ENCODE measurements at places on chromosomes 12 and 14. TPM values are rescaled to one million over a fixed set of nuclear protein-coding genes. Genes with fewer than 3 reads are reported as not detected.

DNA sequence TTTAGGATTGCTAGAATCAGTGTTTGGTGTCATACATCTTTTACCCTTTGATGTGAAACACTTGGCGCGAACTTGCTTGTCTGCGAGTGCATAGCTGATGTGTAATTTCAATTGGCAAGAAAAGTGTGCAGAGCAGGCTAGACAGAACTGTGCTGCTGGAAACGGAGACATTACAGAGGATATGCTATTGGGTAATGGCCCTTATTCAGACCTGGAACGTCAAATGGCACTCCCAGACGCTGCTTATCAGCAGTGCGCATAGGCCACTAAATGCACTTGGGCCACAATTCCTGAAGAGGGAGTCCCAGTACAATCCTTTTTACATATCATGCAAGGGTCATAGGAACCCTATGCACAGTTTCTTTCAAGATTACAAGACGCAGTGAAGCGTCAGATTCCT lies 15.7 kb upstream of the SLC10A1 start:
- no peak for DNase-seq

DNA sequence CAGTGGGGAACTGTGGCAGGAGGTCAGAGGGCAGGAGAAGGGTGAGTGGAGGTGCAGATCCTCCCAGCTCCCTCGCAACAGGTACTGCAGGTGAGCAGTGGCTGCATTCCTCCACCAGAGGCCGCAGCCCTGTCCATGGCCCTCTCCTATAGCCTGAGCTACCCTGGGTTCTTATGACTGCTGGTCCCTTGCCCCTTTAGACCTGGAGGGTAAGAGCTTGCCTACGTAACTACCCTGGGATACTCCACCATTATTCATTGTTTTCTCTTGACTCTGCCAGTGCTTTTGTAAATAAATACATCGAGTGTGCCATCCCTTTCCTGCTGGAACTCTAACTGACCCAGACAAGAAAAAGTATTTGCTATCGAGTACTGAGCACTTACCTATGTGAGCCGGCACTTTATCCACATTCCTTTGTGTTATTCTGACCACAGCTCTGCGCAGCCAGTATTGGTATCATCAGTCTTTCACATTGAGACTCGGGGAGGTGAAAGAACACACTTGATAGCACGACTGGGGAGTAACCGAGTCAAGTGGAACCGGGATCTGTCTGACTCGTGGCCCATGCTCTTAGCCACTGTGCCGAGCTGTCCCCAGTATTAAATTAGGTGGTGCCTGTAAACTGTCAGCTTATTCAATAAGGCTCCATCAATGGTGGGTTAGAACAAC lies 38.5 kb downstream of the LTBP2 start:
- no peak for DNase-seq

DNA sequence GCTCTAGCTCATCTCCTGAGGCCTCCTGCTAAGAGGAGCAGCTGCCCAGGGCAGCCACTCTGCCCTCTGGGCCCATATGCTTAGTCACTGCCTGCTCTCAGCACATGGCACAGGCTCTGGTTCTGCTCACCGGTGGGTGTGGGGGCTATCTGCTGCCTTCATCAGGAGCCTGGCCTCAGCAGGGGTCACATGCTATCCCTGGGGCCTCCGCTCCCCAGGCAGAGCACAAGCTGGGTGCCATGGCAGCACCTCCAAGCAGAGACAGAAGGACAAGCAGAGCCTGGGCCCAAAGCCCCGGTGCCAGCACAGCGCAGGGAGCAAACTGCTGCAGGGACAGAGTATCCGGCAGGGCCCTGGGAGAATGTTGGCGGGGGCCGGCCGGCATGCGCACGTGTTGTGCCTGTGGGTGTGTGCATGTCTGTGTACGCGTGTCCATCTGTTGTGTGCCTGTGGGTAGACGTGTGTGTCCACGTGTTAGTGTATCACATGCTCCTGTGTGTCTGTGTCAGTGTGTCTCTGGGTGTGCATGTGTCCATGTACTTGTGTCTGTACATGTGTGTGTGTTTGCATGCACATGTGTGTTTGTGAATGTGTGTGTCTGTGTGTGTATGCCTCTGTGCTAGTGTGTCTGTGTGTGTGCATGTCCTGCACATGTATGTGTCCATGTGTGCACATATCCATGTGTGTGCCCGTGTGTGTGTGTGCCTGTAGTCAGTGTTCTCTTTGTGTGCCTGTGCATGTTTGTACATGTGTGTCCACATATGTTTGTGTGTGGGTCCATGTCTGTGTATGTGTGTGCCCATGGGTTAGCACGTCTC lies 326.9 kb downstream of the TMEM121 start:
- no peak for DNase-seq

DNA sequence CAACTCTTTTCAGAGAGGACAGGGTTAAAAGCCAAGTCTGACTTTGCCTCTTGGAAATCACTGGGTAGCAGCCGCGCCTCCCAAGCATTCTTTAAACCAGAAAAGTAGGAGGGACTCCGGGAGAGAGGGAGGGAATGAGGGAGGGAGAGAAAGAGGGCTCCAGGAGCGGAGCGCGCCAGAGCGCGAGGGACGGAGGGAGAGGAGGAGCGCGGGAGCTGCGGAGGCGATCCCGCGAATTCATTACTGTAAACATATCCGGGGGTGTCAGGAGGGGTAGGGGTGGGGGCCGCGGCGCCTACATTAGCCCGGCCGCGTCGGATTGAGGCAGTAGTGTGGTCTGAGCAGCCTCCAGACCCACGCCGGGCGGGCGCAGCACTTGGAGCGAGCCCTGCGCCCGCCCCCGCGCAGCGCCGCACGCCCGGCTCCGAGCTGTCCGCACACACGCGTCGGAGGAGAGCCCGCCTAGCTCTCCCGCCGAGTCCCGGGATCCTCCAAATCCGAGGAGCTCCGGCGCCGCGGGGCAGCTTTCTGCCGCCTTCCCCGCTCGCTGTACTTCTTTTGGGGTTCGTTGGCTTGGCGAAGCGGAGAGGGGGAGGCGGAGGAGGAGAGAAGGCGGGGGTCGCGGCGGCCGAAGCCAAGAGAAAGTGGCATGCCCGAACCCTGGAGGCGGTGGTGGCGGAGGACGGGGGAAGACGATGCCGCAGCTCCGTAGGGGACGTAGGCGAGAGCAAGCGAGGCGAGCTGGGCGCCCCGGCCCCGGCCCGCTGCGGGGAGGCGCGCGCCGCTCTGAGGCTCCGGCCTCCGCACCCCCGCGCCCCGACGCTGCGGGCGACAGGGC lies 3.3 kb downstream of the FLRT2 start:
- no peak for DNase-seq

DNA sequence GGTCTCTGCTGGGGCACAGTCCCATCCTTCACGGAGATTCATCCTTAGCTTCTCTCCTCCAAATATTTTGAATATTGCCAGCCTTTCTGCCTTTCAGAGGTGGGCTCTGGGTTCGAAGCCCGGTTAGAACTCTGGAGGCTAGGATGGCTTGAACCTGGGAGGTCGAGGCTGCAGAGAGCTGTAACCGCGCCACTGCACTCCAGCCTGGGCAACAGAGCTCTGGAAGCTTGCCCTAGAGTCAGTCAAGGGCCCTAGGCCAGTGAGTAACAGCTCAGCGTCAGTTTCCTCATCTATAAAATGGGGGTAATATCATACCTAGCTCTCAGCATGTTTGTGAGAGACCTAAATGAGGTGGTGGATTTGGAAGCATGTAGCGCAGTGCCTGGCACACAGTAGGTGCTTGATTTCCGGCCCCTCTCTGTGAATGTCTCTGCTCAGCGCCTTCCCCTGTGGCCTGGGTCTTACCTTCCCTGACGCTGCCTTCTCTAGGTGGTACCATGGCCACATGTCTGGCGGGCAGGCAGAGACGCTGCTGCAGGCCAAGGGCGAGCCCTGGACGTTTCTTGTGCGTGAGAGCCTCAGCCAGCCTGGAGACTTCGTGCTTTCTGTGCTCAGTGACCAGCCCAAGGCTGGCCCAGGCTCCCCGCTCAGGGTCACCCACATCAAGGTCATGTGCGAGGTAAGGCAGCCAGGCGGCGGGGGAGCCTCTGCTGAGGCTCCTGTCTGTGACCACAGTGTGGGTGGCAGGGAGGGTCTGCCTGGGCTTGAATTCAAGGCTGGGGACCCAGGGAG lies 3.4 kb downstream of the PTPN6 start:
- no peak for DNase-seq

DNA sequence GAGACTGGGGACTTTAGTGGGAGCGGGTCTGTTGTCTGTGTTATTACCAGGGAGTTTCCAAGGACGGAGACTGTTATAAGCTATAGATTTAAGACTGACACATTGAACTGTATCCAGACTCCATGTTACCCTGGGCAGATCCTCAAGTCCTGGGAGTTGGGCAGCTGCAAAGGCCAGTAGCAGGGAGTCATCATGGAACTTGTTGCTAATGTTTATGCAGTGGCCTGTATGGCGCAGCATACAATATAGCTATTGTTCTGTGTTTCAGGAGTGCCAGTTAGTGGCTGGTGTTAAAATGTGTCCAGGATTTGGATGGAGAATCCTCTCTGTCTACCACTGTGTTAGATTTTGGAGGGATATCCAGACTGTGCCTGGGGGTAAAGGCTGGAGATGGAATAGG lies 31.7 kb downstream of the SMOC1 start:
- no peak for DNase-seq

GRCh38 chr12:130825771-130826150 lies 13.3 kb downstream of the STX2 start:
- DNase-seq = no peak

- DNase-seq = no peak
Observed at GRCh38 chr12:98758331-98758730, 113.2 kb downstream of the APAF1 start.

- DNase-seq = no peak
Observed at GRCh38 chr12:87801860-87802720, 227.1 kb downstream of the C12orf50 start.

GRCh38 chr12:92384571-92384970 lies 238.9 kb upstream of the BTG1 start:
- no peak for DNase-seq

- DNase-seq = no peak
Observed at GRCh38 chr12:114868995-114869834, 185.2 kb upstream of the TBX3 start.

GRCh38 chr14:54902521-54903420 lies at the start of gene GCH1:
Gene GCH1, minus strand, starts transcription at chr14:54902826. Its CDS starts 163 bp downstream, at chr14:54902663.
- DNase-seq = no peak

GRCh38 chr14:20503898-20504297 lies 1.4 kb upstream of the RNASE10 start:
- DNase-seq = no peak

DNA sequence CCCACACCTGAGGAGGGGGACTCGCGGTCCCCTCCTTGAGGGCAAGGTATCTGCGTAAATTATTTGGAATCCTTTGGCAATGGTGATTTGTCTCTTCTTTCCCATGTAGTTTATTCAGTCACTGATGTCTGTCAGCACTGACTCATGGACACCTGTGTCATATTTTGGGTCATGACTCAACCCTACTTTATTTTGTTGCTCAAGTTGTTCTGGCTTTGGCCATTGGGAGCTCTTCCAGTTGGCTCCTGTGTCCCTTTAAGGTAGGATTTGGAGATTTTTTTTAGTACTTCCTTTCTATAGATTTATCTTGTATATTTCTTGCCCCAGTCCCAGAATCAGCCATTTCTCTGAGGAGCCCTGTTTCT lies 47.4 kb upstream of the C14orf180 start:
- DNase-seq = no peak

- no peak for DNase-seq
Observed at GRCh38 chr14:103346286-103346685, 12.2 kb downstream of the EIF5 start.

DNA sequence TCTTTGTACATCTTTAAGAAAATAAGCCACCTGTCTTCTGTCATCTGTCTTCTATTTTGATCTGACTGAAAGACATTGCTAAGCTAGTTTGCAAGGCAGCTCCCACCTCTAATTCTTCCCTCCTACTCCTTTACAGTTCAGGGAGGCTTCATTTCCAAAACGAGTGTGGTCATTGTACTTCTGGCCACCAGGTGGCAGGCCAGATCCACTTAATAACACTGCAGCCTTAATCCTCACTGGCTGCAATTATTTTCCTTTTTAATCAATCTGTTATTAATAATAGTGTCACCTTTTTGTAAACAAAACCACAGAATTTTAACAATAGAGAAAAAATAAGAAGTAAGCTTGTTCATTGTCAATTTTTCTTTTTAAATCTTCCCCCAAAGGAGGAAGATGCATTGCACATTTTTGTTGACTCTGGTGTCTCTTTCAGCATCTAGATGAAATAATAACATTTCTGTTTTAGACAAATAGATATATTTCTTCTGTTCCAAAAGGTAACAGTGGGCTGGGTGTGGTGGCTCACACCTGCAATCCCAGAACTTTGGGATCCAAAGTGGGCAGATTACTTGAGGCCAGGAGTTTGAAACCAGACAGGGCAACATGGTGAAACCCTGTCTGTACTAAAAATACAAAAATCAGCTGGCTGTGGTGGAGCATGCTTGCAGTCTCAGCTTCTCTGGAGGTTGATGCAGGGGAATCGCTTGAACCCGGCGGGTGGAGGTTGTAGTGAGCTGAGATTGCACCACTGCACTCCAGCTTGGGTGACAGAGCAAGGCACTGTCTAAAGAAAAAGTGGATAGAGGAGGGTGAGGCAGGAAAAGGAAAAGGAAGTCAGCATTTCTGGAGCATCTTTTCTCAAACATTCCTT lies 23.3 kb downstream of the GABARAPL1 start:
- DNase-seq = no peak

- DNase-seq = no peak
Observed at GRCh38 chr12:3837049-3837448, 36.1 kb downstream of the PARP11 start.

DNA sequence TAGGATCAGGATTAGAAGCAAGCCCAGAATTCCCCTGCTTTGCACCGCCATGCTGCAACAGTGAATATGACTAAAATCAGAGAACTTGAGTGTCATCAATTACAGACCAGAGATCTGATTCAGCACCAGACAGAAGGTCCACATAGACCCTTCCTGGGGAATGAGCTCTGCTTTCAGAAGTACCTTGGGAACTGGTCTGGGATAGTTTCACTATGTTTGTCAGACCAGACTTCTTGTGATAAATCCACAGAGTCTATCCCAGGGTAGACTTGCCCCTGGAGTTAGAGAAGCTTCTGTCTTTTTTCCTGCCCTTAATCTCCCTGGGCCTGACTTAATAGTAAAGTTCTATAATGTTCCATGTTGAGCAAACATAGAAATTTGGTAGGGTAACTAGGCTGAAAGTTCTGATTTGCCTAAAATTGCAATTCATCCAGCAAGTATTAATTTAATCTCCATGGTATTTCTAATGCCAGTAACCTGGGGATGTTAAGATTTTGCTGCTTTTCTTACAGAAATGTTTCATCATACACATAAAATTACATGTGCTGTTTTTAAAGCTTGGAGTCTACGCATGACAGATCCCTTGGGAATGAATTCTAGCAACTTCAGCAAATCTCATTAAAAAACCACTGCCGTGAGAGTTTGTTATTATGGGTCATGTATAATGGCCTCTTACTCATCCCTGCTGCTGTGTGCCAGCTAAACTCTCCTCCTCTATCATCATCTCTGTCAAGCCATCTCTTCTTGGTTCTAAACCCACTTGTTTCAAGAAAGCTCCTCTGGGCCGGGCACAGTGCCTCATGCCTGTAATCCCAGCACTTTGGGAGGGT lies 61.3 kb upstream of the METAP2 start:
- DNase-seq = no peak

Gene ARF6
- 73.9 TPM for total RNA-seq

Gene PTPRR
- total RNA-seq = 0.15 TPM

Gene BEST3
- total RNA-seq = 0.82 TPM

Gene ANKLE2
- 54.5 TPM for total RNA-seq

Gene TEDC1
- total RNA-seq = 12.3 TPM

Gene SLC4A8
- 3.4 TPM for total RNA-seq

Gene DCN
- 16.2 TPM for total RNA-seq

Gene GZMB
- not detected for total RNA-seq

Gene TMEM132C
- total RNA-seq = not detected

All from glomerular endothelial cell (primary cell).